Thoracic aorta (tissue), 2 donors: ENCODE measurements at places on chromosomes 1 and 21.

GRCh38 chr1:24683713-24684162 lies 40.6 kb downstream of the SRRM1 start:
- peak; percentile 15 for DNase-seq

GRCh38 chr1:28280977-28281381 lies 21.7 kb downstream of the SESN2 start:
- no peak for DNase-seq

DNA sequence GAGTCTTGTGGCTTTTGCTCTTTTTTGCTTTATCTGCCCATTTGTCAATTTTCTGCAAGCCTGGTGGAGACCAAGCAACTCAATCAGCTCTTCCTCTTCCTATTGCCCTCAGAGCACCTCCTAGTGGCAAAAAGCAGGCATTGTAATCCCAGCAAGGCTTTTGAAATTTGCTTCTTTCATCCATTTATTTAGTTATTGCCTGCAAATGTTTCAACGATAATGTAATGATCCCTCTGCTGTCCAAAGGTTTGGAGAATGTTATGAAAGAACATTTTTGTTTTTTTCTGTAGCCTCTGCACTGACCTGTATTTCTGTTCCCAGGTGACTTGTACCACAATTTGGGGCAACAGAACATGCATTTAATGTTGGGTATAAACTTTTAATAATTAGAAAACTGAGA lies 127.8 kb downstream of the GABPA start:
- DNase-seq: no peak

DNA sequence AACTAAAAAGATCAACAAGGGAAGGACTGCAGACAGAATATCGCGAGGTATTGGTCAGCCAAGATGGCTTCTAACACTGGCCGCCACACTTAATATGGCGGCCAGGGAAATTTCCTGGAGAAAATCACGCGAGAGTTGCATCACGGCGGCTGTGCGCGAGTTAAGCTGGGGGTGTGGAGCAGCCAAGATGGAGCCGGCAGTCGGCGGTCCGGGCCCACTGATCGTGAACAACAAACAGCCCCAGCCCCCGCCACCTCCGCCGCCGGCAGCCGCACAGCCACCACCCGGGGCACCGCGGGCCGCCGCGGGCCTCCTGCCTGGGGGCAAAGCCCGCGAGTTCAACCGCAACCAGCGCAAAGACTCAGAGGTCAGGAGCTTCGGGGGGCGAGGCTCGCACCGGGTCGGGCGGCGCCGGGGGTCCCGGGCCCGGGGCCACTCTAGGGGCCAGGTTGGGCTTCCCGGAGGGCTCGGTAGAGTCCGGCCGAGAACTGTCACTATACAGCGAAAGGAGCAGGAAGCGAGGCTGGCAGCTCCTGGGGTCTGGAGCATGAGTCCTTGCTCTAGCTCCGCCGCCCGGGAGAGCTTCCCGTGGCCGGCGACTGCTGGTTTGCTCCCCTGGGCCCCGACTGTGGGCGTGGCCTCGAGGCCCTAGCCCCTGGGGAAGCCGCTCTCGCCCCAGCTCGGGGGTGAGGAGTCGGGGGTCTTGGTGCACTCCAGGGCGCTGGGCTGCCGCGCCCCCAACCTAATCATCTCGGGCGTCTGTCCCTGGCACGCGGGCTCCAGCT lies at the start of gene STRIP1:
TSS of gene STRIP1 (plus strand) at position 174 of the 785 bp plus-strand sequence. CDS start at position 188, 14 bp downstream.
- peak; percentile 85 for DNase-seq

DNA sequence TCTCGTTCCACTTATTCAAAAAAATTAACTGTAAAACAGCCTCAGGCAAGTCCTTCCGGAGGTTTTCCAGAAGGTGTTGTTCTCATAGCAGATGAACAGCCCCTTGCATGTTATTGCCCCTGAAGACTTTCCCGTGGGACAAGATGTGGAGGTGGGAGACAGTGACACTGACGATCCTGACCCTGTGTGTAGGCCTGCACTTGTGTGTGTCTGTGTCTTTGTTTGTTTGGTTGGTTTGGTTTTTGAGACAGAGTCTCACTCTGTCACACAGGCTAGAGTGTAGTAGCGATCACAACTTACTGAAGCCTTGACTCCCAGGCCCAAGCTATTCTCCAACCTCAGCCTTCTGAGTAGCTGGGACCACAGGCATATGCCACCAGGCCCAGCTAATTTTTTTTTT lies 12.6 kb downstream of the ETV3L start:
- no peak for DNase-seq

DNA sequence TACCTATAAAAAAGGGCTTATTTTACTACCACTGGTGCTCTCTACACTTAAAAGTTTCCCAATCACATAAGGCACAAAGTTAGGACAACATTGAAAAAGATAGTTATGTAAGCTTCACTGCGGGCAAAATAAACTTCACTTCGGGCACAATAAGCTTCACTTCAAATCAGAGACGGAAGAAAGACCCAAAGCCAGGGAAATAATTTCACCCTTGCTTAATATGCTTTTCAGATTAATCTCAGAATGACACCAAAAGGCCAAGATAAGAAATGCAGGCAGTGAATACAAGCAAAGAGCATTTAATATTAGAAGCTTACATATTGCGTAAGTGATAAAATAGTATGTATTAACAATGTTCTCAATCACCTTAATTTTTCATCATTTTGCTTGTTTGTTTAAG lies 444.2 kb downstream of the SETD4 start:
- DNase-seq: no peak

DNA sequence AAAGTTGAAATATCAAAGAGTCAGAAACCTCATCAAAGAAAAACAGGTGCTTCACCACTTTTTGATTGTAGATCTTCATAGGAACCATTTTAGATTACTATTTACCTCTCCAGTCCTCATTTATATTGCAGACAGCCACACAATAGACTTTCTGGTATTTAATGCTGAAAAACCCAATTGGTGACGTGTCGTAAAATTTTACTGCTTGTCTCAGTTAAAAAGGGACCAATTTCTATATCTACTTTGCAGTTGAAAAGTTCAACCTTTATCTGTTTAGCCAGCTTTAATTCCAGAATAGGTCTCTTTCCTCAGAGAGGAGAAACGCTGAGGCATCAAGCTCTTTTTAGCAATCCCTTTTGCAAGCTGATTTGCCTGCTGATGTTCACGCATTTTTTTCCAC lies 1722.4 kb downstream of the PLA2G4A start:
- DNase-seq: no peak

- DNase-seq: peak; percentile 80
Observed at GRCh38 chr21:41612674-41613532, 104.9 kb upstream of the TMPRSS2 start.

GRCh38 chr1:25774921-25775771 lies 24.8 kb upstream of the SELENON start:
- no peak for DNase-seq
